ENCODE measurements at places on chromosomes 3 and 15.

DNA sequence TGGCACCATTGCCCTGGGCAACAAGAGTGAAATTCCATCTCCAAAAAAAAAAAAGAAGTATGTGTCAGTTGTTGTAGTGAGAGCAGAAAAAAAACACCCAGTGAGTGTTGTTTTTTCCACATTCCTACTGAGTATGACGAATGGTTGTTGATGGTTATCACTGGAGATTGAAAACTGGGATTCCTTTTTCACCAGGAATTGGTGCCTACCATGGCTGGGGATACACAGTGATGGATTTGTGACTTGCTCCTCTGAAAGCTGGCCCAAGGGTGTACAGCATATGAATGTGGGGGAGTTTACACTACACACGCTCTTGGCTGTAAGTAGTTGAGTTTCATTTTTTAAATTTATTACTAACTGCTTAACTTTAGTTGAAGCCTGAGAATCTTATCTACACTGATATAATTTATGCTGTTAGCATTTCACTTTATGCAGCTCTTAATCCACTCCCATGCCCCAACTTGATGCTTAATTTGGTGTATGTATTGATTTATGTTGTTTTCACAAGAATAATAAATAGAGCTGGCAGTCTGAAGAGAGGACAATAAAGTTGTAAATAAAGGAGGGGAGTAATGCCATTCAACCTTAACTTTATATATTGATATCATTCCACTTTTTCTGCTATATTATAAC, 56.0 kb upstream of the MME start:
- no peak for DNase-seq

DNA sequence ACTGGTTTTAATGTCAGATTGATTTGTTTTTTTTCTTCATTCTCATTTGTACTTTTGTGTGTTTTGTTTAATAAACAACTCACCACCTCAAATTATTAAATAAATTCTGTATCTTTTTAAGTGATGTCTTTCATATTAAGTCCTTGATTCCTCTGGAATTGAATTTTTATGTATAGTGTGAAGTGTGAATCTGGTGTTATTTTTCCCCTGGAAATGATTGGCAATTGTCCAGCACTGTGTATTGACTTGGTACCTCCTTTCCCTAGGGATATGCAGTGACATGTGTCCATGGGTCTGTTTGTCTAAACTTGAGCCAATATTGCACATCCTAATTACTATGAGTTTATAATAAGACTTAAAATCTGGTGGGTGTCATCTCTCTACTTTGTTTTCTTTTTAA, 2.1 kb downstream of the RNU5B-1 start:
- DNase-seq: no peak

DNA sequence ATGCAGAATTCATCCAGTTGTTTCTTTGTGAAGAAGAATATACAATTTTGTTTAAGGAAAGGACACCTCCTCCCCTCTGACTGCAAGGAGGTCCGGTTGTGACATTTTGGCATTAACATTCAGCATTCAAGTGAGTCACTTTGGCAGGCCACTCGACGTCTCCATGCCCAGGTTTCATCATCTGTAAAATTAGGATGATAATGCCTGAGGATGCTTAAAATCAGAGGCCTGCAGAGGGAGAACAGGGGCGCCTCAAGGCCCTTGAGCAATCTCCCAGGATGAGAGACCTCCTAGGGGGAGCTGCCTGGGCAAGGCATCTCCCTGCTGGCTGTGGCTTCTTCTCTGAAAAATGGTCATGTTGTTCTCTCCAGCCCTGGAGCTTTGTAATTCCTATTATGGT, 236.0 kb downstream of the CACNA2D3 start:
- no peak for DNase-seq

GRCh38 chr3:138854204-138854603, 19.5 kb upstream of the PIK3CB start:
- no peak for DNase-seq

GRCh38 chr3:108125550-108126071, 34.8 kb upstream of the CD47 start:
- peak; percentile 80 for DNase-seq

GRCh38 chr15:31806106-31806505, 224.2 kb upstream of the CHRNA7 start:
- no peak for DNase-seq

DNA sequence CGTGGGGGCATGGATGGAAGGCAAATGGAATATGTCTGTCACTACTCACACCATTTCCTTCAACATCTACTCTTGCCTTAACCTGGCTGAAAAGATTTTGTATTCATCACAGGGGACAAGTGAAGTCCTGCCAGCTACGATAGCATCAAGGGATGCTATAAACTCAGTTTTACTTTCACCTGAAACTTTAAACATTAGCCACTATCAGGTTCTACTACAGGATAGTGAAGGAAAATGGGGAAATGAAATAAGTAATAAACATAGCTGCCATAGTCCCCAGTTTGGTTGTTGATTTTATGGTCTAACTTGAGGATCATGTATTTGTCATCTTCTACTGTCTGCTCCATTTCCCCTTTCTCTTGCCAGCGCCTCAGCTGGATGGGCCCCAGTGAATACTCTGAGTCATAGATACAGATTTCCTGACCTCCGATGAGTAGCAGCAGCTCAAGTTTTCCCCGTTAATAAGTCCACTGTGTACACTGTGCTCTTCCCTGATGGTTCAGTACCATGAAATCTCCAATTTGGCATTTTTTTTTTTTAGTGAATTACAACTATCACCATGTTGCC, 338.2 kb upstream of the SLCO3A1 start:
- no peak for DNase-seq

DNA sequence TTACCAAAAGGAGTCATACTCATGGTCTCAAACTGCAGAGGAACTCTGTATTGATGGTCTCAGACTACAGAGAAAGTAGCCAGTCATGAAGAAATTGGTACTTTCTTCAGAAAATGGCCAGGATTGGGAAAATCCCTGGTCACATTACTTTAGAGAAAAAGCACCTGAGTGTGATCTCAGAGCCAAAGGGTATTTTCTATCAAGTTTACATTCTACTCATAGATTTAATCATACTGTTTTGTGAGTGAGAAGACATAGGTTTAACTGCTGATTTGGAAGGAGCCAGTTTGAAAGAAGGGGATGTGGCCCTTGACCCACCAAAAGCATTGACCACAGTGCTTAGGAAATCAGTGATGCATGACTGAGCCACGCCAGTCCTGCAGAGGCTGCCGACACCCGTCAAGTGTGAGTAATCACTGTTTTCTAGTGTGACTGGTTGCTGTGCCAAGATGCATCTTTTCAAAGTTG, 203.6 kb downstream of the AKAP13 start:
- no peak for DNase-seq

- DNase-seq: no peak
Measured at GRCh38 chr3:21036888-21037287, 714.1 kb downstream of the ZNF385D start.

GRCh38 chr3:193842832-193843473, 249.9 kb downstream of the OPA1 start:
- DNase-seq: no peak

- DNase-seq: peak; percentile 44
Measured at GRCh38 chr15:71448688-71449114, 333.4 kb downstream of the THSD4 start.

- no peak for DNase-seq
Measured at GRCh38 chr15:78212008-78212407, 22.4 kb downstream of the ACSBG1 start.

- no peak for DNase-seq
Measured at GRCh38 chr15:70200511-70201424, 103.1 kb upstream of the TLE3 start.

GRCh38 chr15:68200016-68200861, 4.9 kb downstream of the CALML4 start:
- no peak for DNase-seq

- peak; percentile 65 for DNase-seq
Measured at GRCh38 chr3:179081885-179082284, 10.3 kb upstream of the ZMAT3 start.

DNA sequence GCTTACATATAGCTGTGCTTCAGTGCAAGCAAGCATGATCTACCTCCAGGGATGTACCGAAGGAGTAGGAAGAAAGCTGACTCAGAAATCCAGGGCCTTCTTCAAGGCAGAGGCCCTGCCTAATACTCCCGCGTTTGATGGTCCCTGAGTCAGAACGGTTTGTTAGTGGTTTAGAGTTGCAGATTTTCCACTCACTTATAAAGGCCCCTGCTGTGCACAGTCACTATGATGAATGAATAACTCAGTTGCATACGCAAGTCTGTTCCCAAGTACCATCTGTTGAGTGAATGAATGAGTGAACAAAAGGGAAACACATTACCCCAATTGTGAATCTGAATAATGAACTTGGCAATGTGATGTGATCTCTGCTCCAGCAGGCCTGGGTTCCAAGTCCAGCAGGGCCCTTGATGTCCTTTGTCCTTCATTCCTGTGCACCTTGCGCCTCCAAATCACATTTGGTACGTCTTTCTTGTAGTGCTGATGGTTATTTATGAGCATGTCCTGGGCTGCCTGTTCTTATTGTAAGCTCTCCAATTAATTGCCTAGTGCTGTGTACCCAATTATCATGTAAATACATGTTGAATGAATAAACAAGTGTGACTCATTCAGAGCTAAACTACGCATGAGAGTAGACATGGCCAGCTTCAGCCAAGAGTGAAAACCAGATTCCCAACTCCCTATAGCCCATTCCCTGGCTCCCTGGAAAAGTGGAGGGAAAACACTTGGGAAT, 85.3 kb upstream of the LIMD1 start:
- no peak for DNase-seq

- DNase-seq: no peak
Measured at GRCh38 chr3:124576565-124577493, 153.4 kb upstream of the UMPS start.

GRCh38 chr3:126753191-126754160, 49.4 kb downstream of the CHCHD6 start:
- no peak for DNase-seq

- DNase-seq: no peak
Measured at GRCh38 chr3:46549408-46549904, 16.6 kb downstream of the LRRC2 start.

- DNase-seq: no peak
Measured at GRCh38 chr3:58041182-58041825, 33.1 kb downstream of the FLNB start.

DNA sequence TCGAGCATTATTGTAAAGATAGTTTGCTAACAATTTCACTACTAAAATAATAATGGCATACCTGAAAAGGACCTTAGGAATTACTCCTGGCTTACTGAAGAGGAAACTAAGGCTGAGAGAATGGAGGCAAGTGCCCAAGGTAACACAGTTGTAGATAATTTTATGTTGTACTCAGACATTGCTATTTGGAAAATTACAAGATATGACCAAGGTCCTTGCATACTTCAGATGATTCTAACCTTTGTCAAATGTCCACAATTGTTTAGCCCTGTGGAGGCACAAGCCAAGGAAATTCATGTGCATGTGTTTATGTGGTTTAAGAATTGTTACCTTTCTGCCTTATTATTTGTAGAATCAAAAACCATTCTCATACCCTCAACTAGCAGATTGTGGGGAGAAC, 105.7 kb downstream of the TUSC7 start:
- no peak for DNase-seq

DNA sequence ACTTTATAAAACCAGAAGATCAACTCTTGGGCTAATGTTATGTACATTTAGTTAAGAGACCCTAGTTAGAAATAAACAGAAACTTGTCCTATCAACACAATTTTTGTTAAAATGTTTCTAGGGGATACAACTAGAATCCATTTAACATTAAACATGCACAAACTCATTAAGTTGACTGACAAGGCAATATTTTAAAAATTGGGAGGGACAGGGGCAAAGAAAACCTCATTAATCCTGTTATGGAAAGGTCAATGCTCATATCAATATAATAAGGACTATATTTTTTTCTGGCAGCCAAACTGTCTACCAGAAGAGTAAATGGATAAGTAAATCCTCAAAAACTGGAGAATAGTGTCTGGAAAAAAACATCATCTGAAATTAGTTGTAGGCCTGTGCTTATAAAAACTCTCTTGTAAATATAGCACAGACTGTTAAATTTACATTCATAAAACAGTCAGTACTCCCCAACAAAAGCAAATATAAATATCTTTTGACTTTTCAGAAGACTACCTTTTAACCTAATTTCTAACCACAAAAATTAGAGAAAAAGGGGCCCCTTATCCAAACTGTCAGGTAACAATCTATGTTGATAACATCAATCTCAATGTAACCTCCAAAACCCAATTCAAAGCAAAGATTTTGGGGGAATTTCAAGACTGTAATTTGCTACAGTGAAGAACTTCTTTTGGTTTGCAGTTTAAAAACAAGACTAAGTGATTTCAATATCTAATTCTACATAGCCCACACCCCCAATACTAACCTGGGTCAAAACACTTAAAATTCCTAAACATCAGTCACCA, 4.2 kb downstream of the TRA2B start:
- no peak for DNase-seq

GRCh38 chr3:187616307-187616972, 53.8 kb downstream of the SST start:
- DNase-seq: peak; percentile 59

GRCh38 chr15:101091080-101092017, 160.5 kb downstream of the CHSY1 start:
- DNase-seq: no peak

GRCh38 chr15:64894395-64895056, 17.2 kb upstream of the ANKDD1A start:
- no peak for DNase-seq

- DNase-seq: peak; percentile 22
Measured at GRCh38 chr3:134640872-134641470, 9.9 kb downstream of the KY start.

DNA sequence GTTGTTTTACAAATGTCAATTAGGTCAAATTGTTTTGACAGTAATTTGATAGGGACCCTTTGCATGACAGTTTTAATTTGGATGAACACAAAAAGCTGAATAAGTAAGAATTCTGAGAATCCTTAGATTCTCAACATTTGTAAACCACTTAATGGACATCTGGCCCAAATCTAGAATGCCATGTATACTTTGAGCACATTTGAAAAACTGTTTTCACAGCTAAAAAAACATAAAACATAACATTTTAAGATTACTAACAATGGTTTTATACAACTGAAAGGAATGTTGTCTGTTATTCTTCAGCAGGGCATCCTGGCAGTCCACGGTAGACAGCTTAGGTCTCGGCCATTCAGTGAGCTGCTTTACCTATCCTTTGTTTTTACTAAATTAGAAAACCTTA, 34.5 kb upstream of the TM2D3 start:
- DNase-seq: no peak

DNA sequence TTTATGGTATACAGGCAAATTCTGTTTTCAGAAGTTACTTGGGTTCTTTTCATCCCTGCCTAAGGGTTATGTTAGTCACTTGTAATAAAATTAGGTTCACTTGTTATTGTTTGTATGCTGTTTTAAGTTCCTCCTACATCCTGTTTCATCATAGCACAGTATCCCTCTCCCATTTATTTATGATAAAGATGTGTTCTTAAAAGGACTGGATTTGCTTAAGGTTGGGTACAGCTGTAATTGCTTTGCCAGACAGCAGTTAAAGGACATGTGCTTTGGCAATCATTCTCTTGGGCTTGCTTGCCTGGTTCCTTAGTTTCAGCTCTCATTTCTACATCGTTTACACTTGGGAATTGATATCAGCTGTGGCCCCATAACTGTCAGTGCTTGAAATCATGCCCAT, 11.7 kb downstream of the ATP2C1 start:
- DNase-seq: peak; percentile 10

- no peak for DNase-seq
Measured at GRCh38 chr15:57216288-57216687, 160.0 kb upstream of the CGNL1 start.
